ENCODE measurements at places on chromosomes 12 and 14. TPM values are rescaled to one million over a fixed set of nuclear protein-coding genes. Genes with fewer than 3 reads are reported as not detected.

KCNH3 gene
- 0.05 TPM for total RNA-seq

INHBC gene
- not detected for total RNA-seq

ADAMTS20 gene
- not detected for total RNA-seq

ULK1 gene
- total RNA-seq, result 7.5 TPM

ANGEL1 gene
- total RNA-seq, result 6.6 TPM

ANKS1B gene
- total RNA-seq, result 4.1 TPM

GPR132 gene
- total RNA-seq, result not detected
